ENCODE measurements at places on chromosomes 6 and 20.

DNA sequence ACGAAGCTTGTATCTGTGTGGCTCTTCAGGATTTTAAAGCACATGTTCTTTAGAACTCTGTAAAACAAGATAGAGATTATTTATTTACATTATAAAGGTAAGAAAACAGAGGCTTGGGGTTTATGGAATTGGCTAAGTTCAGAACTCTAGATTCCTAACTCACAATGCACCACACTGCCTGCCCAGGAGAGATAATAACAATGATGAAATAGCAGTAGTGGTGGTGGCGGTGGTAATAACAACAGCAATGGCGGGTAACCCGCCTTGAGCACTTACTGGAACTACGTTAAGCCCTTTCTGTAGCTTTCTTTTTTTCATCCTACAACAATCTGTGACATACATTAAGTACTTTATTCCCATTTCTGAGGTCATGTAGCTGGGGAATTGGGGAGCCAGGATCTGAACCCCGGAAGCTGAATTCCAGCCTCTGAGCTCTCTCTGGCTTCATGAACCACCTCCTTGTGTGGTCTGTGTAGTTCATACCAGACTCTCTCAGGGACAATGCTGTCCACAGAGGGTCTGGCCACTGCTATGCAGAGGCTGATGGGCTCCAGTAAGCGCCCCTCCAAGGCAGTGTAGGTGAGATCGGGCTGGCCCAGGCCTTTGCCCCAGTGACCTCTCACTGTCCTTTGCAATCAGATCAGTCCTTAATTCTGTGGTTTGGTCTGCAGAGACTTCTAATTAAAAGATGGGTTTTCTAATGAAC is 260.9 kb downstream of the SLC24A3 start:
- DNase-seq, result no peak

GRCh38 chr6:52641388-52641787 is 29.5 kb upstream of the TMEM14A start:
- DNase-seq, result no peak

DNA sequence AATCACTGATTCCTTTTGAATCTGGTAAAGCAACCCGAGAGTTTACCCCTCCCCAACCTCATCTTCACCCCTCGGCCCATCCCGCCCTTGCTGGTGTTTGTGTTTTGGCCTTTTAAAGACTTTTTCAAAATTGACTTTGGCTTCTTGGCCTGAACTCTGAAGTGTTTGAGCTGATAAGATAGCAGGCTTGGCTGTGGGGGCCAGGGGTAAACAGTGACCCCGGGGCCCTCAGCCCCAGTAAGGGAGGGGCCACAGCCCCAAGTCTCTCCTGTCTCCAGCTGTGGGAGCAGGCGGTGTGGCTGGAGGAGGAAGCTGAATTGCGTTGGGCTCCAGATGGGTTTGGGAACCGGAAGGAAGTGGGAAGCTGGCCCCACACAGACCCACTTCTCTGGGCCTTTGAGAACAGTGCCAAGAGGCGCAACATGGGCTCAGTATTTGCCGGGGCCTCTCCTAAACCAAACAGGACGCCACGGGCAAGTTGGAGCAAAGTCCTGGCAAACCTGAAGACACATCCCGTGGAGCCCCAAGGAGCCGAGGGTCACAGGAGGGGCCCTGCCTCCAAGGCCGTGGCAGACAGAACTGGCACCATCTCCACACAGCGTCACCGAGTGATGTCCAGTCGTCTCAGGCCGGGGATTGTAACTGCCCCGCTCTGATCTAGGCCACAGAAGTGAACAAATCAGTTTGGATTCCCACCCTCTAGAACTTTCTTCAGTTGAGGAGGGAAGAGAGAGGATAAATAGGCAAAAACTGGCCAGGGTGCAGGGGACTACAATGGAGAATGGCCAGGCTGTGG is 54.3 kb upstream of the PTPN1 start:
- no peak for DNase-seq

- no peak for DNase-seq
These were observed 8.9 kb downstream of the MANBAL start for GRCh38 chr20:37298190-37298939.

Data from T-helper 2 cell (primary cell).